Skin of body (tissue), 3 donors: ENCODE measurements at places on chromosomes 13 and 19. TPM values are rescaled to one million over a fixed set of nuclear protein-coding genes. Genes with fewer than 3 reads are reported as not detected.

The ZNF229 gene
- 8.5 TPM for total RNA-seq

The IZUMO4 gene
- 2.2 TPM for total RNA-seq

The PPM1N gene
- total RNA-seq, result 1.7 TPM

The SYNE4 gene
- total RNA-seq, result not detected

The ZNF99 gene
- 0.49 TPM for total RNA-seq

The TSSK6 gene
- total RNA-seq, result 0.39 TPM

The ZSCAN5C gene
- not detected for total RNA-seq

The DAND5 gene
- not detected for total RNA-seq

DNA sequence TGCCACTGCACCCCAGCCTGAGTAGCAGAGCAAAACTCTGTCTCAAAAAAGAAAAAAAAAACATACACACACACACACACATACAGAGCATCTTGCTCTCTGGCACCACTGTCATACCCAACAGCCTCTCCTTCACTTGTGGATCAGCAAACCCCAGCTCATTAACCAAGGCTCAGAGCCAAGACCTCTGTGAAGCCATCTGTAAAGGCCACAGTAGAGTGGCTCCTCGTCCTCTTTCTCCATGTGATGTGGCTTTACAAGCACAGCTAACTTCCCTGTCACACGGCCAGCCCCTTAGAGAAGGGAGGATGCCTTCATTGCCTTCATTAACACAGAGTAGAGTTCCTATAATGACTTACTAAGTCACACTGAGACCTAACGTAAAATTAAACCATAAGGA is 62.7 kb upstream of the LSM14A start:
- no peak for DNase-seq

DNA sequence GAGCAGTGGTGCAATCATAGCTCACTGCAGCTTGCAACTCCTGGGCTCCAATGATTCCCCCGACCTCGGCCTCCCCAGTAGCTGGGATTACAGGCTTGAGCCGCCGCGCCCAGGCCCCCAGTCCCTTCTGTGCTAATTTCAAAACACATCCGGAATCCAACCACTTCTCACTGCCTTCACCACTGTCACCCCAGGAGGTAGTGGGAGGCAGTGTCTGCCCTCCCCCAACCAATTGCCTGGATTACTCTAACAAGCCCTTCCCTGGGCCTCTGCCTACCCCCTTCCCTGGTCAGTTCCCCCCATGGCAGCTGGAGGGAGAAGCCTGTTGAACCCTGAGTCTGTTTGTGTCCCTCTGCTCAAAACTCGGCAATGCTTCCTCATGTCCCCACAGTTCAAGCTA is 2.3 kb downstream of the PRAM1 start:
- DNase-seq, result no peak

DNA sequence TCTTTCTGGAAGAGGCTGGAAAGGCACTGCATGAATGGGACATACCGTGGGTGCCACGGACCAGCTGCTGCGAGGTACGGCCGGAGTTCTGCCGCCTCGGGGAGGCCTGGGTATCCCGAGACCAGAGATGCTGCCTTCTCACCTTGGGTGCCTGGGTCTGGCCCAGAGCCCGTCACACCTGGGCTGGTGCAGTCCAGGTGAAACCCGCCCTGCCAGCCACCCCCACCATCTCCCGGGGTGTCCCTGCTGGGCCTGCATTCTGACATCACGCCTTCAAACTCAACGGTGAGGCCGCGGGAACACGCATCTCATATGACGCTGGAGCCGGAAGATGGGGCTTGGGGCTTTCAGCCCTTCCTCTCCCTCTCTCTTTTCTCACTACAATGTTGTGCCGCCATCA is 98.0 kb downstream of the GADD45B start:
- DNase-seq, result no peak

DNA sequence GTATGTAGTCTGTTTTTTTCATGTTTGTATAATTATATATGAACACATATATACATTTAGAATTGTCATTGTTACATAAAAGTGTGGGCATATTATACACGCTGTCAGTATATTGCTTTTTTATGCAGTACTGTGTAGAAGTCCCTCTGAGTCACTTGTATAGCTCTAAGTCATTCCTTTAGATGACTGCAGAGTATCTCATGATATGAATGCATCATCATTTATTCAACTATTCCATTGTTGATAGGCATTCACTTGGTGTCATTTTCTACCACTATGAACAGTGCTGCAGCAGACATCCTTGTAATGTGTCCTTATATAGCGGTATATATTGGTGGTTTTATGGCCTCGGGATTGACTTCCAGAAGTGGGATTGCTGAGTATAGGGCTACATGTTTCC is 15.3 kb downstream of the RFXAP start:
- DNase-seq, result no peak

DNA sequence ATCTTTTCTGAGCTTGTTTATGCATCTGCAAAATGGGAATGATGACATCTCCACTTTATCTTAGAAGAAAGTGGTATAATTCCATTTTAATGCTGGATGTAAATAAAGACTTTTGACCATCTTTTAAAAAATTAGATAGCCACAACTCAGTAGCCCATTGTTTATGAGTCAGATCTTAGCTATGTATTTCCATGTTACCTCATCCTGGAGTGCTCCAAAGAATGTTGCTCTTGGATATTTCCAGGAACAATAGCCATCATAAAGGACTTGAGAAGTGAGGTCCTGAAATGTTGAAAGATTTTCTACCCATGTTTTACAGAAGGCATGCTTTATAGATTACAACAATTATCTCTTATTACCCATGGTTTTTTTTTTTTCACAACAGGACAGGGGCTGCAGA is 229.3 kb upstream of the EDNRB start:
- no peak for DNase-seq

- DNase-seq, result no peak
Measured at GRCh38 chr13:103097366-103097928, 31.2 kb upstream of the SLC10A2 start.

DNA sequence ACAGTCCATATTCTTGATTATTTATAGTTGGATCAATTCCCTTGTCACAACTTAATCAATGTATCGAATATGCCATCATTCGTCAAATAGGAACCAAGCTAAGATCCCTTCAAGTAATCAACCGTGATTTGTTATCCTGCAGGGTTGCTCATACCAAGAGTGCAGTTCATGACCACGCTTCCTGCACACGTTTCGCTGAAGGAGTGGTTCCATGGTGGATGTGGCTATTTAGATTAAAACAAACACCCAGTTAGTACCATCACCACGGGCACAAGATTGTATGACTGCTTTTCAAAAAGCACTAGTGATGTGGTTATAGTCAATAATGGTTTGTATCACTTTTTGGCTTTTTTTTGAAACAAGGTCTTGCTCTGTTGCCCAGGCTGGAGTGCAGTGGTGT is 41.1 kb upstream of the CCNE1 start:
- DNase-seq, result no peak

GRCh38 chr19:31749231-31749630 is 400.0 kb upstream of the TSHZ3 start:
- no peak for DNase-seq

DNA sequence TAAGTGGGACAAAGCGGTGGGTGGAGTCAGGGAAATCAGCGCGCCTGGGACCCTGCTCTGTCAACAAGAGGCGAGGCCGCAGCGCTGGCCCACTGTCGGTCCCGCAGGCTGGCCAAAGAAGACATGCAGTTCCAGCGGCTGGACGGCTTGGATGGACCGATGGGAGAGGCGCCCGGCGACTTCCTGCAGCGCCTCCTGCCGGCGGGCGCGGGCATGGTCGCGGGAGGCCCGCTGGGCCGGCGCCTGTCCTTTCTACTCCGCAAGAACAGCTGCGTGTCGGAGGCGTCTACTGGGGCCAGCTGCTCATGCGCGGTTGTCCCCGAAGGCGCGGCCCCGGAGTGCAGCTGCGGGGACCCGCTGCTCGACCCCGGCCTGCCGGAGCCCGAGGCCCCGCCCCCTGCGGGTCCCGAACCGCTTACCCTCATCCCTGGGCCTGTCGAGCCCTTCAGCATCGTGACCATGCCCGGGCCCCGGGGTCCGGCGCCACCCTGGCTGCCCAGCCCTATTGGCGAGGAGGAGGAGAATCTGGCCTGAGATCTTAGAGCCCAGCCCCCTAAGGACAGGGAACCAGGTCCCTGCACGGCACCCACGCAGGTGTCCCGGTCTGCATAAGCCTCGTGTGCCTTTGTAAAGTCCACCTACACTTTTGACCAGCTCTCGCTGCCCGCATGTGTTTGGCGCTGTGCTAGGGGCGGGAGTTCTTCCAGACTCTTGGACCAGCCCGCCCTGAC is 6.1 kb downstream of the BEST2 start:
- DNase-seq, result peak; percentile 31

- DNase-seq, result no peak
Measured at GRCh38 chr19:55112777-55113569, 4.5 kb downstream of the PPP1R12C start.

- DNase-seq, result no peak
Measured at GRCh38 chr19:11581740-11582139, 4.3 kb upstream of the ACP5 start.

DNA sequence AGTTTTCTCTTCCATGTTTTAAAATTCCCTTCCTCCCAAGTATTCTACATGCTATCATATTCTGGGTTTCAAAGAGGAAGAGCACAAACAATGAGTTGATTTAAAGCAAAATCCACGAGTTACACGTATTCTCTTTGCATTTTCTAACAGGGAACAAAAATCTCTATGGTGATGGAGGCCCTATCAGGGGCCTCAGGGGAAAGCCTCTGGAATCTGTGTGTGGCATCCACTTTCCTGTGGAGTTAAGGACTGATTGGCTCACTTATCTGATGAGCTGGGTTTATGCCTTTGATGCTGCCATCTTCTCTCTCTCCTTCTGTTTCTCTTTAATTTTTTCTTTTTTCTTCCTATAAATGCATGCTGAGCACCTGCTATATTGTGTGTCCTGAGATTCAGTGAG is 14.8 kb downstream of the OLFM4 start:
- no peak for DNase-seq

- DNase-seq, result no peak
Measured at GRCh38 chr13:20160306-20161274, at the start of gene GJA3. TSS of gene GJA3 (minus strand) at chr13:20161052. CDS start at chr13:20143288, 17,764 bp downstream.

DNA sequence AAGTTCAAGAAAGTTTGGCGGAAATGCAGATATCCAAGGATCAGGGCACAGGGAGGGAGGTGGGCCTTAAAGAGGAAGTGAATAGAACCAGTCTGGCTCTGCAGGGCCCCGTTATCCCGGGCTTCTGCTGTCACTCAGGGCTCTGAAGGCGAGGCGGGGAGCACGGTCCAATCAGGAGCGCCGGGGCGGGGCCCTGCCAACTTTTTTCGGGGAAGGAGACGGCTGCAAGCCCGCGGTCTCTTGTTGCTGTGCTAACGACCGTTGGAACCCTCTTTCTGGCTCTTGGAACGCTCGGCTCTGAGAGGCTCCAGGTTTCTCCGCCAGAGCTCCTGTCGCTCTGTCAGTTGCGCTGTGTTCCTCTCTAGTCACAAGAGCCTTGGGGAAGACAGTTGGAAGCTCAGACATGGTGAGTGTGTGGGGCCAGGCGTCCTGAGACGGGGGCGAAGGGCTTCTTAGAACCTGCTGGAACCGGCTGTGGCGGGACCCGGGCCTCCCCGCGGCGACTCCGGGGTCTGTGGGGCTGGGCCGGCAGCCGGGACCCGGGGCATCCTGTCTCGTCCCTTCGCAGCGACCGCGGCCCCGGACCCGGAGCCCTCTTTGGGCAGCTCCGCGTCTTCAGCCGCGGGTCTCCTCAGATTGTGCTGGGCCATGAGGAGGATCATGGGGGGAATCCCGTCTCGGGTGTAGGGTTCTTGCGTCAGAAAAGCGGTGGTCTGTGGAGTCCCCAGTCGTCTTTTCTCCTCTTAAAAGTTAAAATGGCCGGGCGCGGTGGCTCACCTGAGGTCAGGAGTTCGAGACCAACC is 27.7 kb downstream of the ZNF844 start:
- DNase-seq, result peak; percentile 92

DNA sequence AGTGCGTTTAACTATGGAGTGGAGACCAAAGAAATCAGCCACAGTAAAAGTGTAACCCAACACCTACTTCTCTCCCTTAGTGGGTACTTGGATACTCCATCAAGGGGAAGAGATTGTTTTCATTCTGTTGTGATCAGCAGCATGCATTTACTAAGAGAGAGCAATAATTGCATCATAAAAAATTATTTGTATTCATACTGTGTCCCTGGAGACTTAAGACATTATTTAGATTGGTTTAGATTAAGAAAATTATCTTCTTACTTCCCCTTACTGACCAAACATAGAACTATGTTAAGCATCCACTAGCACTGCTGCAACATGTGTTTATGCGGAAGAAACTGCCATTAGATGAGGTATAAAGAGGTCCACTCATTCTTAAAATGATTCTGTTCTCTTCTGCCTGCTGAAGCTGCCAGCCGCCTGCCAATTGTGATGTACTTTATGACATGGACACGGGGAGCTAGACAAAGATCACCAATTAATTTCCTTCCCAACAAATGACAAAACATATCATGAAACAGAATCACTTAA is 738.5 kb downstream of the DIAPH3 start:
- no peak for DNase-seq

GRCh38 chr13:43732726-43733125 is 54.0 kb downstream of the ENOX1 start:
- DNase-seq, result no peak

DNA sequence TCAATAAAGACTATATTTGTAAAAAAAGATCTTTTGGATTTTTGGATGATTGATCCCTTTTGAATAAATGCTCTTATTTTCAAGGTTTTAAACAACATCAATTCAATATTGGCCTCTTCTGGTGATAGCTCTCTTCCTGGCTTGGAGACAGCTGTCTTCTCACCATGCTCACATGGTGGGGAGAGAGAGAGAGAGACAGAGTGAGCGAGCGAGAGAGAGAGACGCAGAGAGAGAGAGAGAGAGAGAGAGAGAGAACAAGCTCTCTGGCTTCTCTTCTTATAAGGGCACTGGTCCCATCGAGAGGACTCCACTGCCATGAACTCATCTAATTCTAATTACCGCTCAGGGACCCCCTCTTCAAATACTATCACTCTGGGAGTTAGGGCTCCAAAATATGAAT is 32.1 kb upstream of the FARP1 start:
- no peak for DNase-seq

DNA sequence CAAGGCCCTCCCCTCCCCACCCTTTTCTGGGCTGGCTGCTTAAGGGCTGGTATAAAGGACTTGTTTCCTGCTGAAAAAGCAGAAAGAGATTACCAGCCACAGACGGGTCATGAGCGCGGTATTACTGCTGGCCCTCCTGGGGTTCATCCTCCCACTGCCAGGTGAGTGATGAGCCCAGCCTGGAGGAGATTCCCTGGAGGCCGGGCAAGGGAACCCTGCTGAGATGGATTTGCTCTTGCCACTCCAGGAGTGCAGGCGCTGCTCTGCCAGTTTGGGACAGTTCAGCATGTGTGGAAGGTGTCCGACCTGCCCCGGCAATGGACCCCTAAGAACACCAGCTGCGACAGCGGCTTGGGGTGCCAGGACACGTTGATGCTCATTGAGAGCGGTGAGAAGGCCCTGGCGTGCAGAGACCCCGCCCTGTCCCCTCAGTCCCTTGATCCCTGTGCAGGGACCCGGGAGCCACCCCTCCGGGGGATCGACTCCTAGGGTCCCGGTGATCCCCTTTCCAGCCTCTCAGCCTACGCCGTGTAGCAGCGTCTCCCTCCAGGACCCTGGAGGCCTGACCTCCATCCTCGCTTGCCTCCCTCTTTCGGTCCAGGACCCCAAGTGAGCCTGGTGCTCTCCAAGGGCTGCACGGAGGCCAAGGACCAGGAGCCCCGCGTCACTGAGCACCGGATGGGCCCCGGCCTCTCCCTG is at the start of gene CD177:
CD177 (plus strand) TSS at position 81 of the 699 bp plus-strand sequence; CDS start at position 110, 29 bp downstream.
- DNase-seq, result no peak
